ENCODE measurements at places on chromosomes 13 and 19.
A peak's percentile ranks its signal among the peaks of the same experiment; 100 is the strongest.

DNA sequence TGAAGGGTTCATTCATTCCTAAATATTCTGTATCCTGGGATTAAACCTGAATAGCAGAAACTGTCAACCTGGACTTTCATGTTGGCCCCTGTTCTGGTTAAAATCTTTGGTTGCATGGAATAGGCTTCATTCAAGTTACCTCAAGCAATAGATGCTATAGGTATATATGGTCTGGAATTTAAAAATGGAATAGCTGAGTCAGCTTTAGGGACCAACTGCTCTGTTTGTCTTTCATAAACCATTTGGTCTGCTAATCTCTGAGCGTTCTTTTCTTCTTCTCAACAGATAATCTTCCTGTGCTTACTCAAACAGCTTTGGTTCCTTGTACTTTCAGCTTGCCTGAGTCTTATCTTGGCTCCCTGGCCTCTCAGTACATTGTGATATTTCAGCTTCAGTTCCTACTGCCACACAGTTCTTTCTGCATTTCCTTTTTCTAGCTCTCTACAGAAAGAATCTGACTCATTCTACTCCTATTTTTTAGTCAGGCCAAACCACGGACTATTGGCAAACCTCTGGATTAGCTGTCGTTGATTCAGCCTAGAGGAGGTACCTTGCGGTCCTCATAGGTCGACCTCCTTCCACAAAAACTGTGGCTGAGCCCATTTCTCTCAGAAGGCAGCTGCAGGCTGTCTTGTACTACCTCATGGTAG lies 35.9 kb upstream of the MAB21L1 start:
- no peak for DNase-seq

DNA sequence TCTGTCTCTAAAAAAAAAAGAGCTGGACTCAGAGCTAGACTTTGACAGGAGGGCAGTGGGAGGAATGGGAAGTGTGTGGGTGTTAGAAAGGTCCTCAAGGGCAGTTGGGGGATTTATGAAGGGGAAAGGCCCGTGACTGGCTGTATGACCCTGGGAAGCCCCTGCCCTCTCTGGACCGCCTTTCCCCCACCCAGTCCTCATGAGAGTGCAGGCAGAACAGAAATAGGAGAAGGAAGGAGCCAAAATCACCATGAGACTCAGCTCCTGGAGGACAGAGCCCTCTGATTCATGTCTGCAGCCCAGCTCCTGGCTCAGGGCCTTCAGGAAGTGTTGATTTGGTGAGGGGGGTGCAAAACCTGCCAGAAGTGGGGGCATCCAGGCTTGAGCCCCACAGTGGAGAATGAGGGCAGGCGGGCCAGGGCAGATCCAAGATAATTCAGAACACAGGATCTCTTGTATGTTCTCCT lies 8.7 kb upstream of the SMG9 start:
- no peak for DNase-seq

DNA sequence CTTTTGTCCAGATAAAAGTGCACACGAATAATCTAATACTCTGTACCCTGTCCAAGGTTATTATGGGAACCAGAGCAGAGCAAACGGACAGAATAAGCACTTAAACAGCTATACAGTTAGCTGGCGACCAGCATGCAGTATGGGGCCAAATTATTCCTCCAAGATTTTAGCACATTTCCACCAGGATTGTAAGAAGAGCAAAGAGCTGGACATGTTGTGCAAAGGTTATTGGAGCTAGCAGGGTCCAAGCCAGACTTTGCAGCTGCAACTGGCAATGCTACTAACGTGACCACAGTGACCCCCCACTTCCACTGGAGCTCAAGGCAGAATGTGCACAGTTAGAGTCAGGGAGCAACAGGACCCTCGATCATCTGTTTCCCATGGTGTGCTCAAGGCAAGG lies 89.9 kb downstream of the COL4A1 start:
- no peak for DNase-seq

GRCh38 chr19:33997690-33998089 lies 174.6 kb upstream of the LSM14A start:
- no peak for DNase-seq

DNA sequence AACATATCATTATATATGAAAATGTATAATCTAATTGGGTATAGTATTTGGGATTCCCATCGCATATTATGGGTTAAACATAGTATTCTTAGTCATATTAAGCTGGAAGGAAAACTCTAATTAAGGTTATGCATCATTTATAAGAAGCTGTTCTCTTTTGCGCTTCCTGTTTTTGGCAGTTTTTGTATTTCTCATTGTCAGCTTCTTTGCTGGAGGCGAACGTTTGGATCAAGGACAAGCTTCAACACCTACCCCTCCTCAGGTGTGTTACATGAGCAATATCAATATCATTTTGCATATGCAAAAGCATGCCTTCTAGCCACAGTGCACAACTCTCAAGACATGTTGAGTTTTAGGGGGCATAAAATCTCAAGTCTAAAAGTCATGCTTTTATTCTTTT lies 439.8 kb downstream of the TDRD3 start:
- DNase-seq, result no peak

- no peak for DNase-seq
These were observed 113.6 kb downstream of the RNF17 start for GRCh38 chr13:24877531-24877930.

DNA sequence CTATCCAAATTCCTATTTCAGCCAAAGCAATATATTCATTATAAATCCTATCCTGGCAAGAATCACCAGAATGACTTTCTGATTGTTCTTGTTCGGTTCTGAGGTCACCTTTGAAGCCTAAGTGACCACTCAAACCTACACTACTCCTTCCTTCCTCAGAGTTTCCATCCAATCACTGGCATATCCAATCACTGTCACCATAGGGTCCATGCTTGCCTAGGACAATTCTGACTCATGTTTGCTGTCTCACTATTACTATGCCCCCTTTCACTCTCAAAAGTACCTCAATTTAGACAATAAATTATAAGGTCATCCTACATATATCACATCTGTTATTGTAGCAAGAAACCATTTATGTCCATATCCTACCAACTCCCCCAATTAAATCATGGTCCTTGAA lies 58.9 kb downstream of the UBL3 start:
- DNase-seq, result no peak

DNA sequence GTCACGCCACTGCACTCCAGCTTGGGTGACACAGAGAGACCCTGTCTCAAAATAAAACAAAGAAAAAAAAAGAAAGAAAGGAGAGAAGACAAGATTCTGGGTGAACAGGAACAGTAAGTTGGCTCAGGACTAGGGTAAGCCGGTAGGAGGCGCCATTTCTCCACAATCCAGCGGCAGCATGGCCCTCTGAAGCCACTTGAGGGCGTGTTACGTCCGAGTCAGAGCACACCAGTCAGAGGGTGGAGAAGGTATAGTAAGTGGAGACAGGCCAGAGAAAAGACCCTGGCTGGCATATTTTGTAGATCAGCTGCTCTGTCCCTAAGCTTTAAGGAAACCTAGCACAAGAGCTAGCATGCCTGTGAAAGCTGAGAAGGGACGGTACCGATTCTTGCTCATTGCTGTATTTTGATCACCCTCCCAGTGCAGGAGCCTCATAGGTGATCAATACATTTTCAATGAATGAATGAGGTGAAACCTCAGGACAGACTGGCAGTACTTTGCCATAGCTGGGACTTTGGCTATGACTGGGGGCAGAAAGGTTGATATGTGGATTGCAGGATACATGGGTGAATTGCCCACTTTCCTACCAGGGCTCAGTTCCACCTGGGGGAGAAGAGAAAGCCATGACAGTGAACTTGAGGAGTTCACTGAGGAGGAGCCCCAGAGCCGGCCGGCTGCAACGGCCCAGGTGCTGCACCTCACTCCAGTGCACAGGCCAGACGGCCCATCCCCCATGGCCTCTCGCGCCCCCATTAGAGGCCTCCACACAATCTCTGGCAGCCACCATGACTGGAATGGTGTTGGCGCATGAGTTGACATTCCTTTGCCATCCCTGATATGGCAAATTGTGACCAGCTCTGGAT lies 23.5 kb downstream of the POU2F2 start:
- DNase-seq, result peak; percentile 84

- no peak for DNase-seq
These were observed 4.2 kb upstream of the CILP2 start for GRCh38 chr19:19533841-19534240.

DNA sequence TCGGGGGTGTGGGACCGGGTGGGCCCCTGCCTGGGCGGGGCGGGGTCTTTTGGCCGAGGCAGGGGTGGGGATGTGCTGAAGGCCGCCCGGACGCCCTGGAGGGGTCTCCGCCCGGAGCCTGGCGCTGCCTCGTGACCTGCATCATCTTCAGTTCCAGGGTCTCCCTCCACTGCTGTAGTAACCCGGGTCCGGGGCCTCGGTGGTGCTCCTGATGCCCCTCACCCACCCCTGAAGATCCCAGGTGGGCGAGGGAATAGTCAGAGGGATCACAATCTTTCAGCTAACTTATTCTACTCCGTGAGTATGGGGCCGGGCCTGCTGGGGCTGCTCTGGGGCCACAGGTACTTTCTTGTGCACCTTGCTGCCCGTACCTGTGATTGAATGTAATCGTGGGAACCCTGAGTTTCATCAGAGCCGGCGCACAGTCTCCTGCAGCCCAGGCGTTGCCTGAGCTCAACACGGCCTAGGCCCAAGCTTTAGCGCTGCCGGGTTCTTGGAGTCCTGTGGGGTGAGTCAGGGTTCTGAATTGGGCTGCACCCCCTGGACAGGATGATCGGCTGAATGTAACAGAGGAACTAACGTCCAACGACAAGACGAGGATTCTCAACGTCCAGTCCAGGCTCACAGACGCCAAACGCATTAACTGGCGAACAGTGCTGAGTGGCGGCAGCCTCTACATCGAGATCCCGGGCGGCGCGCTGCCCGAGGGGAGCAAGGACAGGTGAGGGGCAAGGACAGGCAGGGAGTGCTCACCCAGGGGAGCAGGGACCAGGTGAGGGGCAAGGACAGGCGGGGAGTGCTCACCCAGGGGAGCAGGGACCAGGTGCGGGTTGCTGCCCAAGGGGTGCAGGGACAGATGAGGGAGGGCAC lies 10.5 kb downstream of the PEAK3 start:
- no peak for DNase-seq

DNA sequence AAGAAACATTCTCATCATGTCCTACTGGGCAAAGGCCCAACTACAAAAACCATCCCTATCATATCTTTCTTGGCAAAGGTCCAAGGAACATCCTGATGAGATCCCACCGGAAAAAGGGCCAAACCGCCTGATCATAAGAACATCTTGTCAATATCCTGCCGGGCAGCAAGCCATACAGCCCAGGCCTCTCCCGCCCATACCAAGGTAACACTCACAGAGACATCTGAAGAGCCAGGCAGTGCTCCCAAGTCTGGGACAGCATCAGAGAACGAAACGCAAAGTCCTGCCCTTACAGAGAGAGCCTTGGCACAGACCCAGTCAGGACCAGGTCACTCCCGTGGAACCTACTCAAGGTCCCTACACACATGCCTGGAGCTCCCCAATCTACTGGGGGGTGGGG lies 18.5 kb upstream of the ZNF331 start:
- no peak for DNase-seq

DNA sequence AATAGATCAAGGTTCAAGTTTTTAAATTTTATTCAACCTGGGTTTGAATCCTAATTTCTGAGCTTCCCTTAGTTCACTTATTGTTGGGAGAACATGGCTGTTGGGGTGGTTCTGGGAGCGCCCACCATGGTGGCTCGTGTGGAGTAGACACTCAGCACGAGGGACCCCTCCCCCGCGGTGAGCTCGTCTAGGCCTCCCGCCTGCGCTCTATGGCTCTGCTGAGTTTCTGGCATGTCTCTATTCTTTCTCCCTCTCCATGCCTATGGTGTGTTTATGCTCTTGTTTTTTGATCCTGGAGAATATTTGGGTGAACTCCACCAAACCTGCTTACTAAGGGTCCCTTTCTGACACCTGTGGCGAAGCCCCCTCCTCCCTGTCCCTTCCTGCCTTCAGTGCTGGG lies 1.6 kb upstream of the EPN1 start:
- no peak for DNase-seq

DNA sequence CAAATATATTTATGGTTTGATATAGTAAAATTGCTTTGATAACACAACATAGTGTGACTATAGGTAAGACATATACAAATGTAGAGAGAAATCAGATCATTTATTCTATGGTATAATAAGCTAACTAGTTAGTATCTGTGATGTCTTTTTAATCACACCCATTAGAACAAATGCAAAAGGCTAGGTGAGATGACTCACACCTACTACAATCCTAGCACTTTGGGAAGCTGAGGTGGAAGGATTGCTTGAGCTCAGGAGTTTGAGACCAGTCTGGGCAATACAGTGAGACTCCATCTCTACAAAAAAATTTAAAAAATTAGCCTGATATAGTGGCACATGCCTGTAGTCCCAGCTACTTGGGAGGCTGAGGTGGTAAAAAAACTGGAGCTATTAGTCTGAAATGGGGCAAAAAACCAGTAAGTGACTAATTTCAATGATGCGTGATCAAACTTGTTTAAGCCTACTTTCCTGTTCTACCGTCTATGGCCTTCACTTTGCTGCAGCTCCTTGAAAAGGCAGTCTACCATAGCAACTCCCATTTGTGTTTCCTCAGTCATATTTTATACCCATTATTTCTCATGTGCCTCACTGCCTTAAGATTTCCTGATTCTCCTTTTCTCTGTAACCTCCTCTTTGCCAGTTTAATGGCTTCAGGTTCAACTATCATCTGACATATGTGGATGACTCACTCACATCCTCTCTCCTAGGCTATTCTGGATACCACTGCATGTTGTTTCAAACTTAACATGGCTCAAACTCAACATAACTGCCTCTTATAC lies 12.5 kb downstream of the ALG5 start:
- no peak for DNase-seq

DNA sequence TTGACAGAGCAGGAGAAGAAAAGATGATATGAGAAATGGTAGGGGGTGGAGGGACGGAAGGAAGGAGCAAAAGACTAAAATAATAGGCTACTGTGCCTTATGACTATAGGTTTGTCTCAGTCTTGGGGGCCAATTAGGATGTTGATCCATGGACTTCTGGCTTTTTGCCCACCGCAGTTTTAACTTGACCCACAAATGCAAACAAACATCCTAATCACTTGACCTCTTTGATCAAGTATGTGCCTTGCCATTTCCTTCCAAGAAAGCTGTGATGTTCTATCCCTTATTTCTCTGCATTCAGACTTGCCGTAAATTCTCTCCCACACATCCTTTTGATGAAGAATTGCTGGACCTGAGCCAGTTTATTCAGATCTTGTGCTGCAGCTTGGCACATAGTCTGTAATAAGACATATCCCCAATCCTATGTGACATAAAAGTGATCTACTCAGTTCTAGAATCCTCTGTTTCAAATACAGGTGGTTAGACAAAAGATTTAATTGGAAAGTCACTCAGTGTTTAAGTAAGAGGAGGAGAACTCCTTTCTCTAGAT lies 62.8 kb downstream of the TPT1 start:
- no peak for DNase-seq

- DNase-seq, result peak; percentile 54
These were observed 353.5 kb downstream of the DACH1 start for GRCh38 chr13:71513411-71514033.

DNA sequence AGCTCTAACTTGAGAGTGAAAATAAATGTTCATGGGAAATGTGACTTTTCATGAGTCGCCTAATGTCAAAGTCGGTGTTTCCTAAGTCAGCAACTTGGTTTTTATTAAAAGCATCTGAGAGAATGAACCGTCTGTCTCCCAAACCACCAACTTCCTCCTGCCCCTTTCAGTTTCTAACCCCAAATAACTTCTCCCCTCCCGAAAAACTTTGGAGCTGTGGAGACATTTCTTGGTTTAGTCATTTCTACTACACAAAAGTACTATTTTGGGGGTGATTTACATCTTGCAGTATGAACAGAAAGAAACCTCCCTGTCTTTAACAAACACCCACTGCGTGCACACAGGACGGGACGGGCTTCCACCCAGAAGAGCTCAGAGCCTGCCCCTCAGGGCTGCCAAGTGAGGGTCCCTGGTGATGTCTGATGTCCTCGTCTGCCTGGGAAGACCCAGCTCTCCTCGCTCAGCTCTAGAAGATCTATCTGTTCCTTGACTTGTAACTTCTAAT lies 65.0 kb downstream of the RASA3 start:
- DNase-seq, result no peak

Data from DMS153 (cell line).